ENCODE measurements at places on chromosomes 11 and 22. TPM values are rescaled to one million over a fixed set of nuclear protein-coding genes. Genes with fewer than 3 reads are reported as not detected.

The GAS2 gene
- total RNA-seq: 3.2 TPM

The ANKK1 gene
- 1.5 TPM for total RNA-seq

The MYRF gene
- 0.25 TPM for total RNA-seq

The TBX10 gene
- total RNA-seq: not detected

The RCOR2 gene
- not detected for total RNA-seq
